Activated naive CD8-positive, alpha-beta T cell treated with anti-CD3 and anti-CD28 coated beads, Interleukin-2, amount 10 ng/mL, durations not matched to agents 7 days and 5 days (primary cell): ENCODE measurements at places on chromosomes 7 and 10. TPM values are rescaled to one million over a fixed set of nuclear protein-coding genes. Genes with fewer than 3 reads are reported as not detected.

The PTTG1IP2 gene
- total RNA-seq: not detected

The PILRA gene
- total RNA-seq: 5.1 TPM

The GPC2 gene
- 12.6 TPM for total RNA-seq

The SYT15 gene
- 1.4 TPM for total RNA-seq

The STRA8 gene
- not detected for total RNA-seq

The PIP gene
- not detected for total RNA-seq
